ENCODE measurements at places on chromosomes 12 and 14.

- DNase-seq, result no peak
Measured at GRCh38 chr12:92162079-92162478, 16.4 kb upstream of the BTG1 start.

DNA sequence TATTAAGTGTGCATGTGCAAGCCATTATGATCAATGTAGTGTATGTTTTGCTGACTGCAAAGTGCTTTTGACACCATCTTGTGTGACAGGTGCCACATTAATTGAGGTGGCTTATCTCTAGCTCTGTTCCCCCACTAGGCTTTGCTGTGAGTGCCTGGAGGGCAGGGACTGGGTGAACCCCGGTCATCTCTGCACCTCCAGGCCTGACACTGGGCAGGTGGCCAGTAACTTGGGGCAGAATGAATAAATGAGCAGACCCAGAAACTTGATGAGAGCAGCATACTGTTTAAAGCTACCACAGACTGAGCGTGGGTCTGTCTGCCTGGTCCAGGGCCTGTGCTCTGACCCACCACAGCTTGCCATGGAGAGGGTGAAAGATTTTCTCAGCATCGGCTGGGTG, 151.6 kb downstream of the CALM1 start:
- no peak for DNase-seq

GRCh38 chr12:70759161-70759918, 122.1 kb upstream of the PTPRB start:
- no peak for DNase-seq

DNA sequence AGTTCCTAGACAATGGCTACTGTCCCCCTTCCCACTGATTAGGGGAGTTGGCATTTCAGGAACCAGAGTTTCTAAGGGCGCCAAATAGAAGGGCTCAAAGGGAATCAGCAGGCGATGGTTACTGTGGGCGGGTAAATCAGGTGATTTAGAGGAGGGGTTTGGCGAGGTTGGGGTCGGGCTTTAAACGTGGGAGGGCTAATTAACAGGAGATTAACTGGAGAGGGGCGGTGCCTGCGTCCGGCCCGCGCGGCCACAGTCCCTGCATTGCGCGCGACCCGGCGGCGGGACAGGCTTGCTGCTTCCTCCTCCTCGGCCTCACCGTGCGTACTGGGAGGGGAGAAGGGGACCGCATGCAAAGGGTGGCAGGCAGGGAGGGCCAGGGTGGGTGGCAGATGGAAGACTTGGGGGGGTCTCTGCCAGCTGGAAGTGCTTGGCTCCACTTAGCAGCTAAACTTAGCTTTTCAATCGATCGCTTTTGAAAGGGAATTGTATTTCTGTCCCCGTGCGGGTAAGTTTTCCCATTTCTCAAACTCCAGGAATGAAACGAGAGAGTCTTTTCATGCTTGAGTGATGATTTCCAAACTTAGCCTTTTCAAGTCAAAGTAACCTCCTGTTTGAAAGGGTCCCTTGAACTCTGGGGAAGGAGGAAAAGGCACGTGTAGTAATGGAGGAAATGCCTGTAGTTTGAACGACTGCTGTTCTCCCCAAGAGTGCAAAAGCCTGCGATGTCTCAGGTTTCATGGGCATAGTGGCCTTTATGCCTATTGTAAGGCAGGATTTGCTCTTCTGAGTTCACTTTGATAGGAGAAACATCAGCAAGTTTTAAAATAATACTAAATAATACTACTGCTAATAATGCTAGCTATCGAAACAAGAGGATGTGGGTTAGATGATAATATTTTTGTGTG, at the start of gene MGST1:
Gene MGST1, plus strand, starts transcription at position 255 of the 908 bp plus-strand sequence. CDS start 6,608 bp downstream, outside the sequence.
- no peak for DNase-seq

DNA sequence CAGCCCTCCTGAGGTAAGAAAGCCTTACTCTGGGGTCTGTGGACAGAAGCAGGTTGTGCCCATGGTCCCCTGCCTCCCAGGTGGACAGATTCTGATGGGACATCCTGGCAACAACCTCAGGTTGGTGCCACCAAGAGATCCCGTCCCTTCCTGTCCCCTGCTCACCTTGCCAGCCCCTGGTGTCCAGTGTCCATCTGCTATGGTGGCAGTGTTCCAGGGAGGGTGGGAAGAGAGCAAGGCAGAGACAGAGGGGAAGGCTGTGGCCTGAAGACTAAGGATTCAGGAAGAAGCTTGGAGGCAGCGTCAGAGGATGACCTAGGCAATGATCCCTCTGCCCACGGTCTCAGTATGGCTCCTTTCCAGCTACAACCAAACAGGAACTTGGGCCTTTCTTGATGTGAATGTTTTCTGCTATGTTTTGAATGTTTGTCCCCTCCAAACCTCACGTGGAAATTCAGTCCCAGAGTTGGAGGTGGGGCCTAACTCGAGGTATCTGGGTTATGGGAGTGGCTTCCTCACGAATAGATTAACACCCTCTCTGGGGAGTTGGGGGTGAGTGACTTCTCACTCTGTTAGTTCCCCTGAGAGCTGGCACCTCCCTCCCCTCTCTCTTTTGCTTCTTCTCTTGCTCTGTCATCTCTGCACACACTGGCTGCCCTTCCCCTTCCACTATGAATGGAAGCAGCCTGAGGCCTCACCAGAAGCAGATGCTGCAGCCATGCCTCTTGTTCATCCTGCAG, 26.9 kb downstream of the IQSEC3 start:
- DNase-seq, result no peak

DNA sequence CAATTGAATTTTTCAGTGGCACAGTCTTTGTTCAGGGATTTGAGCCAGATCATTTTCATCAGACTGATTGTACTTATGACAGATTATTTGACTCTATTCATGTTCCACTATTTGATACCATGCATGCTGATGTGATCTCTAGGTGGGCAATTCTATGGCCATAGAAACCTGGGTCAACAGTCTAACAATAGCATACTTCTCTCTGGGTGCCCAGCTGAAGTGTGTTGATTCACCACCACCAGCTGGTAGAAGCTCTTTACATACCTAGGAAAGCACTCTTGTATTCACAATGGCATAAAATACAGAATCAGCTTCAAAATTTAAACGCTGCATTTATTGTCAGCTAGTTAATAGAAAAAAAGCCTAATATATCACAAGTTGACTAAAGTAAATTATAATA, 90.2 kb upstream of the TMTC2 start:
- DNase-seq, result no peak

DNA sequence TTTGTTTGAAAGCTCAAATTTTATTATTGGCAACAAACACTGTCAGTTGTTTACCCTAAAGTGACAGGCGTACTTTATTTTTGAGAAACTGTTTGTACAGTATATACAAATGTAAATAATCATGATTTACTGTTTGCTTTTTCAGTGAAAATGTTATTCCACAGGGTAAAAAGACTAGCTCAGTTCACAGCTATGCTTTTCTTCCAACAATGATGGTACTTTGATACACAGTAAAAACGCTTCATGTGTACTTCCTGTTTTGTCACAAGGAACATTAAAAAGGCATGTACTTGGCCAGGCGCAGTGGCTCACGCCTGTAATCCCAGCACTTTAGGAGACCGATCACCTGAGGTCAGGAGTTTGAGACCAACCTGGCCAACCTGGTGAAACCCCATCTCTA, 53.7 kb downstream of the MON2 start:
- DNase-seq, result no peak

DNA sequence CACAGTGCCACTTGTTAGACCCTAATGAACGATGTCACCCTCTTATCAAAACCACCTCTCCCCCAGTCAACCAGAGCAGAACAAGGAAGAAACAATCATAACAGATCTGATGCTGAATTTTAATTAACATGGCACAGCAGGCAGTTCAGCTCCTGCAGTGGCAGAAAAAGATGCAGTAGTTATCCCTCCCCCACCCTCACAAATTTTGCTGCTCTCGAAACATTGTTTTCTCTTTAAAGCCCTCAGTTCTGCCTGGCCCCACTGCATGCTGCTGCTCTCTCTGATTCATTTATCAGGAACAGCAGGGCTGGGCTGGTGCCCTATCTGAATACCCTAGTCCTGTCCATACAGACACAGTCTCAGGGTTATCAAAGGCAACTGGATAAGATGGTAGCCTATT, 12.2 kb downstream of the CCDC175 start:
- DNase-seq, result no peak

DNA sequence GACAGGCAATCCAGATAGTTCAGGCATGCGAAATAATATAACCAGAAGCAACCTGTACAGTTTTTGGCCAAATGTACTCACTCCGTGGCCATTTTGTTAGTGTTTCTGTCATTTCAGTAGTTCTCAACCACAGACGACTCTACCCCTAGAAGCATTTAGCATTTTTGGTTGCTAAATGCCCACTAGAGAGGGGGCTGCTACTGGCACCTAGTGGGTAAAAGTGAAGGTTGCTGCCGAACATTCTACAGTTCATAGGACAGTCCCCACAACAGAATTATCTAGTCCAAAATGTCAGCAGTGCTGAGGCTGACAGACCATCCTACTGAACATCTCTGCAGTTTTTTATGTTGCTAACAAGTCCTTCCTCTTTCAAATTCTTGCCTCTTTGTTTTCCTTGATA, 107.4 kb downstream of the TSHR start:
- no peak for DNase-seq

DNA sequence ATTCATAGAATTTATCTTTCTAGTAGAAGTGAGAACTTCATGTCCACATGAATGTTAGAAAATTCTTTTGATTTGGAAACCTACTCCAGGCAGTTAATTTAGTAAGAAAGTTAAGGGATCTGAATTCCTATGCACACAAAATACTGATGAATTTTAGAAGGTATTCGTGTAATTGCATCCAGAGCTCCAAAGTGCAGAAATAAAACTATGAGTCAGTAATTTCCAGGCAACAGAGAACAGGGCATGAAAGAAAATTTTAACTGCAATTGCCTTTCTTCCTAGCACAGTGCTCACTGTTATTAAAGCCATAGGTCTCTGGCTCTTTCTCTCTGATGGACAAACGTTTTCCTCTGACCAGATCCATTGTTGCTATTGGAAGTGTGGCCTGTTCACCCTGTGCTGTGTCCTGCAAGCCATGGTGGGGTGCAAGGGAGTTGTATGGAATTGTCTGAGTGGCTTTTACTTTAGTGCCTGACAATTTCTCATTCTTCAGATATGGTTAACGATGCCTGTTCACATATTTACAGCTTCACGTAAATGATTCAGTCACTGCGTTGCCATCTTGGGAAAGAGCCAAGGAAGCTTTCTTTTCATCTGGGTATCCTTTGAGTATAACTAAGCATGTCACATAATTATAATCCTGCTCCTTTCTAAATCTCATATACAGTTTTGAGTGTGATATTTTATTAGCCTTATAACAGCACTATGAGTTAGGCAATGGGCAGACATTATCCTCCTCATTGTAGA, 145.1 kb downstream of the ACSS3 start:
- DNase-seq, result no peak

DNA sequence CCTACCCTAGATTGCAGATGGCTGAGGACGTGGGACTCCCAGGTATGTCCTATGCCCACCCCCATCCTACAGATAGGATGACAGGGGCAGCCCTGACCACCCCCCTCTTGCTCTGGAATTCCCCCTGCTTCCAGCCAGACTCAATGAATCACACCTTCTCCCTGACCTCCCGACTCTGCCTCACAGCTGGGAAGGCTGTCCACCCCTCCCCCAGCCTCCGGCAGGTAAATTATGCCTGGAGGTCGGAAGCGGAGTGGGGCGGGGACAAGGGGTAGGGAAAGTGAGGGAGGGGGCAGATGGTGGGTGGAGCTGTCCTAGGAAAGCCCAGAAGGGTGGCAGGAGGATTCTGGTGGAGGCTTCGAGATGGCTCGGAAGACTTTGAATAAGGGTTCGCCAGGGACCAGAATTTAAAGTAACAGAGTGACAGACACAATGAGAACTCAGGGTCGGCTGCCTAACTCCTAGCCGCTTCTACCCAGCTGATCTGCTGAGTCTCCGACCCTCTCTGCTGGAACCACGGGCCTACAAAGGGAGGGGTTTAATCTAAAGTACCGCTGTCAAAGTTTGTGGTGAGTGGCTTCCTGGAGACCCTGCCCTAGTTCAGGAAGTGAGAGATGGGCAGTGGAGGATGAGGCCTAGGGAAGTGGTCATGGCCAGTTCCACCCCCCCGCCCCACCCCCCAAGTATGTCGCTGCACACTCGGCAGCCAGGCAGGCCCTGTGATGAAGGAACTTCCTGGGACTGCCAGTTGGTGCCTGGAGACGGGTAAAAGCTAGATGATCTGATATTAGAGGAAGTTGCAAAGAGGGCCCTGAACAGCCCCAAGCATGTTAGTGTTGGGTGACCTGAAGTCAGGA, 4.2 kb downstream of the PLEKHG3 start:
- no peak for DNase-seq

DNA sequence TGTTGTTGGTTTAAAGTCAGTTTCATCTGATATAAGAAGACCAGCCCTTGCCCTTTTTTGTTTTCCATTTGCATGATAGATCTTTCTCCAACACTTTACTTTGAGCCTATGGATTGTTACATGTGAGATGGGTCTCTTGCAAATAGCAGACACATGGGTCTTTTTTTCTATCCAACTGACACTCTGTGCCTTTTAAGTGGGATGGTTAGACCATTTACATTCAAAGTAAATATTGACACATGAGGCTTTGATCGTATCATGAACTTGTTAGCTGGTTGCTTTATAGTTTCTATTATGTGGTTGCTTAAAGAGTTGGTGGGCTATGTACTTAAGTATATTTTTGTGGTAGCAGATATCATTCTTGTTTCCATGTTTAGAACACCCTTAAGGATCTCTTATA, 213.4 kb upstream of the G2E3 start:
- no peak for DNase-seq

- no peak for DNase-seq
Measured at GRCh38 chr12:125744201-125744600, 679.0 kb downstream of the AACS start.

DNA sequence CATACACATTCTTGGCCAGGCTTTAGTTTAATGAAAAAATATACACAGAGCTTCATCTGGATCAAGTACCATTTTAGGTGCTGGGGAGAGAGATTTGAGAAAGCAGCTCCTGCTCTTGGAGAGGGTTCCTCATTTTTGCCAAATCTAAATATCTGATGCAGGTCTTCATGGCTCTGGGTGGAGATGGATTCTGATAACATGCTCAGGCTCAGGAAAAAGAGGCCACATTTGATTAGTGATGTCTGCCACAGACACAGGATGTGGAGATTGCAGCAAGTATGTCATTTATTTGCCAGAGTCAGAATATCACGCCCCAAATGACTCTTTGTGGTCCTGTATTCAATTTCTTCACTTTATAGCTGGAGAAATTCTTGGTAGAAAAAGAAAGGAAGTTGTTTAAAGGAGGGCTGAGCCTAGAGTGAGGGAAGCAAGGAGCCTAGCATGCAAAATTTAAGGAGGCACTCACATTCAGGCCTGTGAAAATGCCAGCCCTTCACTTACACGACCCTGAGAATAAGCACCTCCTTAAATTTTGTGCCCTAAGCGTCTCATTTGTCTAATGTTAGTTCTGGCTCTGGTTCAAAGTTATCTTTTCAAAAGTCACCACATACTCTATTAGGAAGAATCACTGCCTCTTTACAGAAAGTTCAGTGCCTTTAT, 492.9 kb upstream of the TBX3 start:
- DNase-seq, result no peak

GRCh38 chr14:43591776-43592175, 915.3 kb downstream of the FSCB start:
- DNase-seq, result no peak

- DNase-seq, result no peak
Measured at GRCh38 chr12:3004655-3005565, 45.7 kb downstream of the TEAD4 start.

Data from stimulated activated CD4-positive, alpha-beta T cell treated with anti-CD3 and anti-CD28 coated beads, Interleukin-1b, Interleukin-23, amount 100 ng/mL, for 1 hour (primary cell).